ENCODE measurements at places on chromosomes 2 and 18. TPM values are rescaled to one million over a fixed set of nuclear protein-coding genes. Genes with fewer than 3 reads are reported as not detected.

- DNase-seq, result no peak
Observed at GRCh38 chr2:162635706-162636105, 202.9 kb downstream of the KCNH7 start.

- no peak for DNase-seq
Observed at GRCh38 chr2:14752295-14752694, 119.8 kb downstream of the LRATD1 start.

DNA sequence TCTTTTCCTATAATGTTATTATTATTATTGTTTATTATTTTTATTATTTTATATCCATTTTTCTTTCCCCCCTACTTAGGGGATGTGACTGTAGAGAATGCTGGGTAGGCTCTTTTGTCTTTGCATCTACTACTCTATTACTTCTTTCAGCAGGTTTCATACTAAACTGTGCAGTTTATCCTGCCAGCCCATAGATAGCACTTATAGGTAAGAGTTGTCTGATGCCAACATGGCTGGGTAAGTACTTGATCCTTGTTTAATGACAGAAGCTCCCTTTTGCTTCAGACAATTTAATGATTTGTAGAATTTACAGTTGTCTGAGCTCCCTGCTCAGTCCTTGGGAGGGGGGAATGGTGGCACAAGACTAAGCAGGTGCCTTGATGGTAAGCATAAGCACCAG lies 262.9 kb upstream of the CDH2 start:
- DNase-seq, result no peak

DNA sequence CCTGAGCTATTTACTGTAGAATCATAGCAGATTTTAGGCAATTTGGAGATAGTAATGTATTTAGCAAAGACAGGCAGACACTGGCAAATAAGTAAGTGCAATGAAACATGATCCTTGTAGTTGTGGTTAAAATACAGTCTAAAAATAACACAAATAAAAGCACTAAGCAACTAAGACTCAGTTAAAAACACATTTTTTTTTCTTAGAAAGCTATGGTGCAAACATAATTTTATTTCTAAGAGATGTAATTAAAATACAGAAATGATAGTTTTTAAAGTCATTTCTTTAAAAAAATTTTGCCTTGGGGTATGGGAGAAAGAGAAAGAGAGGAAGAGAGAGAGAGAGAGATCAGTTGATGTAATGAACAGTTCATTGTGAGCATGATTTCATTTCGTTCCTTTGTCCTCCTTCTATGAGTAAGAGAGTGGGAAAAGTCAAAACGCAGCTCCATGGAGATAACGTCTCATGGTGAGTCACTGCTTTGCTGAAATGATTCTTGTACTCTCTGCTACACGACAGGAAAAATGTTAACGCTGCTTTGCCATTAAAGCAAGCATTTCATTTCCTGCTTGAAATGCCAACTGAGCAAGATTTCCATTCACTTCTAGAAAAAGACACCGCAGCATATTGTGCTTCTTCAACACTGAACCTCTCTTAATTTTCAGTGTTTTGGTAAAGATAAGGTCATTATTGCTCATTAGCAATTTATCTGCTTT lies 61.3 kb upstream of the PGAP1 start:
- no peak for DNase-seq

GRCh38 chr2:9260464-9260918 lies 53.9 kb downstream of the ASAP2 start:
- no peak for DNase-seq

DNA sequence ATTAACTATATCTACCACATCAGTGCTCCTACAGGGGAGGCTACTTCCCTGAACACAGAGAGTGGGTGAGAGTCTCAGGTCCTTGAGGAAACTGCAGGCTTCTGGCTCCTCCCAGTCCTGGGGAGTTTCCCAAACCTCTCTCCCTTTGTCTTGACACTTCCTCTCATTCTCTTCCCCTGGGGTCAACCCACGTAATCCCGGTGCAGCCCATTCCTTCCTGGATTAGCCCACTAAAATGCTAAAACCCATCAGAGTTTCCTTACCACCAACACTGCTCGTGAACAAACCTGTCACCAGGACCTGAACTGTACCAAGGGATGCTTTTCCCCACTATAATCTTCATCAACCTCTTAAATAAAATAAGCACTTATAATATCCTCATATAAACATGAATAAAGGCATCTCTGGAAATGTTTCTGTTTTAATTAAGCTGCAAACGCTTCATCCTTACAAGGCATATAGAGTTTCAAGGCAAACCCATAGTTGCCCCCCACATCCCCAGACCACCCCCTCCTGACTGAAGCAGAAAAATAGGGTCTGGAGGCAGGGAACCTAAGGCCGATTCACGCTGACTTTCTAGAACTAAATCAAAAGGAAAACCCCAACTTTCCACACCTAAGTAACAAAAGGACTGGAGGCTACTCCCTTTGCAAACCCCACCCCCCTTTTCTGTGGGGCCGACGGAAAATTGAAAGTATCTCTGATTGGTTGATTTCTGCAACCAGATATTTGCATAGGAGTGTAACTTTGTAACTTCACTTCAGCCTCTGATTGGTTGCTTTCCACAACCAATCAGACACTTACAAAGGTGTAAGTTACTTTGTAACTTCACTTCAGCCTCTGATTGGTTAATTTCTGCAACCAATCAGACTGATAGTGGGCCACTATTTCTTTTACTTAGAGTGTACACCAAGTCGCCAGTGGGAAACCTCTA lies 19.0 kb downstream of the TMSB10 start:
- DNase-seq, result no peak

DNA sequence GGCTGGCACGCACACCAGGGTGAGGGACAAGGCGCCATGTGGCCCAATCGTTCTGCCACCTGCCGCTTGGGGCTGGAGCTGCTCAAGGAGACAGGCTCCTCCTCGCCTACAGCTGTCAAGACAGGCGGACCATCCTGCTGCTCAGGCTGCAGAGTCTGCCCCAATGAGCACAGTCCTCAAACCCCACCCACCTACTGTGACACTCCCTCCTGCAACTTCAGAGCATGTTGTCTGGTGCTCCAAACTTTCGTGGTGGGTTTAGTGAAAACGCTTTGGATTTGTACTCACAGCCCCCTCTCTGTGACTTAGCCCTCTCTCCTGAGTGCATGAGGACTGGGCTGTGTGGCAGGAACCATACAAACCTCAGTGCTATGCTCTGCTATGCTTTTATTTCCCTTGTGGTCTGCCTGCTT lies 23.2 kb upstream of the SLC35F6 start:
- no peak for DNase-seq

DNA sequence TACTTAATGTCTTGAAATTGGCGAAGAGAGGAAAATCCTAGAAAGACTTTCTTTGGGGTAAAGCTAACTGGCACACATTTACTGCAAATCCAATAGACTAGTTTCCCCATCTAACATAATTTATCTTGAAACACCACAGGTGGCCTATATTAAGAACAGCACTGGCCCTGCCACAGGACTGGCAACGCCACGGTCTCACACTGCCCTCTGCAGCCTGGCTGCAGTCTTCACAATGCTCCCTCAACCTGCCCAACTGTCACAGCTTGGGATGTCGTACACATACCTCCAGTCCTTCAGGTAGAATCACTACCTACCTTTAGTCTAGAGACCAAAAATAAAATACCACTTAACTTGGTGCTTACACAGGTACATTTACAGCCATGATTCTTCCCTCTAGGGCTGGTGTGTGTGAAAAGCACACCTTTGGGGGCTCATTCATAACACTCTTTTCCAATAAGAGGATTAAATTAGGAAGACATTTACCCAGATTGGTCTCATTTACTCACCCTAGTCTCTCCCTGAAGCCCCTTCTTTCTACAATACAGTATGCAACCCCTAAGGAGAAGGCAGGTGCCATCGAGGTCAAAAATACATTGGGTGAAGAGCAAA lies 222.2 kb downstream of the C1D start:
- DNase-seq, result no peak

MAP3K19 gene
- not detected for total RNA-seq

RUFY4 gene
- not detected for total RNA-seq

HES6 gene
- total RNA-seq, result 5.7 TPM

HADHB gene
- 49.1 TPM for total RNA-seq

GPR45 gene
- not detected for total RNA-seq
